Fibroblast of mammary gland (primary cell): ENCODE measurements at places on chromosomes 13 and 19.

DNA sequence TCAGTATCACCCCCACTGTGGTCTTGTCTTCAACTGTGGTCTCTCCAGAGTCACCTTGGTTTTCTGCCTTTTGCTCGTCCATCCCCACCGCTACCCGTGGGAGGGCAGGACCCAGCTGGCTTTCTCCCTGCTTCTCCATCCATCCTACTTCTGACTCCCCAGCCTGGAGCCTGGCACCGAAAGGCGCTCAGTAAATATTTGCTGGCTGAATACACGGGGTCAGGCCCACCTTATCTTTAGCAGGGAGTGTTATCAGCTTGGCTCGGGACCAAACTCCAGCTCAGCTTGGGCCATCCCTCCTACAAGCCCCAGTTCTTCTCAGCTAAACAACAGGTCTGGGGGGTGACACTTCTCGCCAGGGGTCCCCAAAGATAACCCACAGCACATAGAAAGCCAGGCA lies 62.0 kb upstream of the KLF2 start:
- no peak for DNase-seq

GRCh38 chr13:106418556-106418955 lies 116.9 kb downstream of the EFNB2 start:
- peak; percentile 97 for DNase-seq

DNA sequence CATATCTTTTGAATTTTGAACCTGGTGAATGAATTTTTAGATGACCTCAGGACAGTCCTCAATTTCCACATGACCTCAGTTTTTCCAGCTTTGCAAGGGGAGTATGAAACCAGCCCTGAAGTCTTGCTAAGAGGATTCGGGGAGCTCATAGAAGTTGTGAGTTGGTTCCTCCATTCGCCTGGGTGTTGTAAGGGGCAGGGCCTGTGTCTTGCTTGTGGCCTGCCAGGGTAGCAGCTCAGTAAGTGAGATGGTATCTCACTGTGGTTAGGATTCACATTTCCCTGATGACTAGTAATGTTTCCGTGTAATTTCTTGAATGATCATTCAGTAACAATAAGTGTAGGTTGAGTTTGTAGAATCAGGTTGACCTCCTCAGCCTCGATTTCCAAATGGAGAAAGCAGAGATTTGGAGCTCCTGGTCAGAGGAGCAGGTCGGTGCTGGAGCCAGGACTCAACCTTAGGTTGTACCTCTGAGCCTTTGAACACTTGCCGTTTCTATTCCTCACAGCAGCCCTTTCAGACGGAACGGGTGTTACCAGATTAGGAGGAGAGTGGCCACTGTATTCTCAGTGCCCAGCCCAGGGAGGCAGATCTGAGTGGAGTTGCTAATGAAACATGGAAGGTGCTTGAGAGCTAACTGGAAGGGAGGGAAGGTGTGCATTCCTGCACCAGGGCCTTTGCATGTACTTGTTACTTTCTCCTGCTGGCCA lies 14.6 kb downstream of the NACC1 start:
- DNase-seq = peak; percentile 78

GRCh38 chr13:101115762-101116171 lies 300.5 kb downstream of the NALCN start:
- DNase-seq = peak; percentile 10

DNA sequence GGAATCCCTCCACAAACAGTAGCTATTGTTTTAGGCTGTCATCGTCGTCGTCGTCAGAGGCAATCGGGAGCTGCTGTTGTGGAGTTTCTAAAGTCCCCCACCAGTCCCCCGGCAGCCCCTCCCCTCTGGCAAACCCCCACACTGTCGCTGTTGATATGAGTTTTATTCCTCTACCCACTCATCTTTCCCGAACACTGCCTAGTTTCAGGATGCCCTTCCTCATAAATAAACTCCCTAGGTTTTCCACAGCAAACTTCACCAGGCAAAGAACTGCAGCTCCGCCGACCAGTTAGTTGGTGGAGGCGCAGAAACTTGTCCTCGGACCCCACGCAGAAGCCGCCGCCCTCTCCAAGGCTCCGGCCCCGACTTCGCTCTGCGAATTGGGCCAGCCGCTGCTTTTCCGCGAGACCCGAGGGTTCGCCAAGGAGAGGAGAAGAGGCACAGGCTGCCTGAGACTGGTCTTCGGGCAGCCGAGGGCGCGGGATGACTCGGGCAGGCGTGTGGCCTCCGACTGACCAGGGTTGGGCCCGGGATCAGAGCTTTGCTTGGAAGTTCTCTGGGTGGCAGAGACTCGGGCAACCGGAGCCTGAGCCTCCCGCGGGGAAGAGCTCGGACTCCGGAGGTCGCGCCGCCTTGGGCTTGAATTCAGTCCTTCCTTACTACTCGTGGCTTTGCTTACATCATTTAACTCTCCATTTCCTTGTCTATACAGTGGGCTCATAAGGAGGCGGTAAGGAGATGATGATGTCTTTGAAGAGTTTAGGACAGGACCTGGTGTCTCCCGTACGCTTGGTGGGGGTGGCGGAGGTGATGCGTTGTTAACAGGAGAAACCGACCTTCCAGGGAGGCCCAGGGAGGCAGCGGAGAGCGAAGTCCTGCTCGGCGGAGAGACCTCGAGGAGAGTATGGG lies 7.9 kb downstream of the PDX1 start:
- DNase-seq = no peak

- DNase-seq = peak; percentile 76
These were observed 7.5 kb downstream of the ZNF331 start for GRCh38 chr19:53545271-53546065.

GRCh38 chr19:30930941-30931706 lies 418.1 kb downstream of the TSHZ3 start:
- no peak for DNase-seq

DNA sequence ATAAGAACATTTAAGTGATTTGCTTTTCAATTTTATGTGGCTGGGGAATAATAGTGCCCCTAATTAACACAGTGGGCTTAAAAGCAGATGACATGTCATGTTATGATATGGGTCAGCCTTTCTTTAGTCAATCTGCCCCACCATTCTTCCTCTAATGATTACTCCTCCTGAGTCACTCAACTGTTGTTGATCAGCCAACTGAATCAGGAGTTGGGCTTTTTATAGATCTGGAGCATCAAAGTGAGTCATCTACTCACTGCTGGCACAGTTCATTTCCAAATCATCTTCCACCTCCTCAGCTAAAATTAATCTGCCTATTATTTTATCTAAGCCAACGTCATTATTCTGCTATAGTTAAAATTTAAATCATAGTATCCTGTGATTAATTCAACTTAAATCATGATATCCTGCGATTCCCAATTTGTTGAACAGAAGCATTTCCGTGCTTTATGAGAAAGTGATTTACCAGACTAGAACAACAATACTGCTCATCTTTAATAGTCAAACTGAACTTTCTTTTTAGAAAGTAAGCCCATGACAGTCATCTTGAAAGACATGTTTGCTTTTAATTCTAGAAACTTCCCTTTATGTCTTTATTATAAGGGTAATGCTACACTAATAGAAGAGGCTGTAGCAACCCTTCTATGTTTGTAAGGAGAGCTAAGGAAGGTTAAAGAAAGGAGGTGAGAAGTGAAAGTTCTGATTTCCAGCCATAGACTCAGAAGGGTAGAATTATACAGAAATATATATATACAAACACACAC lies 551.4 kb downstream of the TBC1D4 start:
- peak; percentile 93 for DNase-seq

DNA sequence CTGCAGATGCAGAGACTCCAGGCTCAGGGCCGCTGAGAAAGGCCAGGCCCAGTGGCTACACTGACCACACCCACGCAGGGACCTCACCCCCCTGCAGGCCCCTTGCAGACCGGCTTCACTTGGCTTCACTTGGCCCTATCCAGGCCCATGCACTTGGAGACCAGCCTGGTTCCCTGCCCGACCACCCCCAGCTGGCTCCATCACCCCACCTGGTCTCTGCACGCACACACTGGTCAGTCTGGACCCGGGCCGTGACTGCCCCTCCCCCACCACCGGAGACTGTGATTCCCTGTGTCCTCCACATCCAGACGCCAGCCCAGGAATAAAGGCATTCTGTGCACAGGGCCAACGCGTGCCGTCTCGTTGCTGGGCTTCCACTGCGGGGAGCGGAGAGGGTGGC lies 4.9 kb upstream of the EBI3 start:
- no peak for DNase-seq

GRCh38 chr13:44131069-44131614 lies 242.5 kb upstream of the SERP2 start:
- DNase-seq = no peak

GRCh38 chr13:49246850-49247642 lies 679 bp upstream of the CDADC1 start:
- DNase-seq = no peak
